ENCODE measurements at places on chromosomes 6 and 20.

- no peak for DNase-seq
These were observed 35.7 kb downstream of the KCNB1 start for GRCh38 chr20:49446808-49447207.

DNA sequence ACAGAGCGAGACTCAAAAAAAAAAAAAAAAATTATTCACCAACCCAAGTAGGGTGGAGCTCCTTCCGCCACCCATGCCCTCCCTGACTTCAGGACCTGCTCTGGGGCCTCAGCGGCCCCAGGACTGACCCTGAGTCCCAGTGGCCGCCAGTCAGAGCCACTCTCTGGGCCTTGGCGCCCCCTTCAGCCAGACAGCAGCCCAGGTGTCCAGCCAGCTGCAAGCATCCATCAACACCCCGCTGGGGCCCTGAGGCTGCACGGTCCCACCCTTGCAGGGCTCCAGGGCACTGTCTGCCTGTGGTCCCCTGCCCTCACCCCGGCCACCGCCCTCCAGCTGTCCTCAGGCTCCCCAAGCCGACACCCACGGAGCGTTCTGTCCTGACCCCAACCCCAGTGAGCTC, 11.4 kb upstream of the KCNQ2 start:
- DNase-seq, result no peak

DNA sequence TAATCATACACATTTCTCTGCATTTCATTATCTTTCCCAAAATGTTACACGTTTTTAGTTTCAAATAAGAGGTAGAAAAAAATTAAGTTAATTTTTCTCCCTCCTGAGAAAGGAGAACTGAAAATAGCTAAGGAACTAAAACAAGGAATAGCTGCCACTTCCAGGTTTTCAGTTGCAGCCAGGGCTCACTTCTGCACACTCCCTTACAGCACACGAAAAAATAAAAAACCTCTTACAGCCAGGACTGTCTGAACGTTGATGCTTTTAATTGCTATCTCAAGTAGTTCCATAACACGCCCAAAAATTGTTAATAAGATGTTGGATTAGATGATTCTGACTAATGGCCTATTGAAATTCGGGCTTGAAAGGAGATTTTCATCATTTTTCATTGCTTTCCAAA, 153.7 kb upstream of the THBS2 start:
- DNase-seq, result no peak

DNA sequence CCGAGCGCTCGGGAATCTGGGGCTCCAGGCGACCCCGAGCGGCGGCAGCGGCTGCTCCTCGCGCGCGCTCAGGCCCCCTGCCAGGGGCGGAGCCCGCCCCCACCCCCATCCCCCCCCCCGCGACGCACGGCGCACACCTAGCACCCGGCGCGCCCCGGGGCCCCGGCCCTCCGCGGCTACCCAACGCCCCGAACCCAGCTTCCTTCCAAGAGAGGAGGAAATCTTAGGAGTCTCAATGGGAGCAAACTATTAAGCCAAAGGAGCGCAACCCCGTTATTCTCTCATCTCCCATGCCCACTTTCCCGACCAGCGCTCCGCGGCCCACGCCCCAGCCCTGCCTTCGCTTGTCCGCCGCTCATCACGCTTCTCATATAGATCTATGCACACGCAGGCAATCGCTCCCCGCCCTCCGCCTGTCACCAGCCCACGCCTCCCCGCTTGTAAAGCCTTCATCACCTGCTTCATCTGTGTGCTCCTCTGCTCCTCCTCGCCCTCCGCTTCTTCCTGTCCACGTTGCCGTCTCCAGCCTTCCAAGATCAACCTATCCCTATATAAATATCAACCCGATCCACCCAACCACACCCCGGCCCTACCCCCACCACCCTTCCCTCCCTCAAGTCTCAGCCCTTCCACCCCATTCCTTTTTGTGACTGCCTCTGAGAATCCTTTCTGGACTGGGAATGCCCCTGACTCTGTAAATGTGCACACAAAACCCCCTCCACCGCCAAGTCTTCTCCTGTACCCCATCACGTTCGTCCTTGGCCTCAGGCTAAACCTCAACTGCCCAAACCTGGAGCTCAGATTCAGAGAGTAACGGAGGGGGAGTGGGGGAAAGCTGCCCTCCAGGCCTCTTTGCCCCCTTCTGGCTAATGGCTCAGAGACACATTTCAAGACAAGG, at the start of gene DLK2:
TSS of gene DLK2 (minus strand) at position 18 of the 898 bp plus-strand sequence. CDS start 723 bp downstream, outside the sequence.
- DNase-seq, result peak; percentile 52

DNA sequence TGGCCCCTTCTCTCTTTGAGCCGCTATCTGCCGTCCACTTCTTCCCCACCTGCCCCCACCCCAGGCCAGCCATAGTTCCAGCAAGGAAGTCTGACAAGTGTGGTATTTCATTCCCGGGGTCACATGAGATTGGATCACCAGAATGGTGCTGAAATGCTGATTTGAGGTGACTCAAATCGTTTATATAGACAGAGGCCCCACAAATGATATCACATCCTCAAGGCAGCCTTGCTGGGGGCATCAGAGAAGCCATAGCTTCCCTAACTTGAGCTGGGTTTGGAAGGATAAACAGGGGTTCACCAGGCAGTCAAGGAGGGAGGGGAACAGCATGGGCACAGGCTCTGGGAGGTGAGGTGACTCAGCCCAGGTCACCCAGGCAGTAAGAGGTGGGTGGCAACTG, 9.9 kb downstream of the SDCBP2 start:
- no peak for DNase-seq
